ENCODE measurements at places on chromosomes 3 and 15.

- no peak for DNase-seq
Measured at GRCh38 chr15:38229705-38230310, 22.8 kb upstream of the SPRED1 start.

GRCh38 chr3:17980863-17981262 is 238.4 kb upstream of the TBC1D5 start:
- DNase-seq: no peak

- DNase-seq: no peak
Measured at GRCh38 chr15:97463696-97464095, 496.8 kb upstream of the ARRDC4 start.

DNA sequence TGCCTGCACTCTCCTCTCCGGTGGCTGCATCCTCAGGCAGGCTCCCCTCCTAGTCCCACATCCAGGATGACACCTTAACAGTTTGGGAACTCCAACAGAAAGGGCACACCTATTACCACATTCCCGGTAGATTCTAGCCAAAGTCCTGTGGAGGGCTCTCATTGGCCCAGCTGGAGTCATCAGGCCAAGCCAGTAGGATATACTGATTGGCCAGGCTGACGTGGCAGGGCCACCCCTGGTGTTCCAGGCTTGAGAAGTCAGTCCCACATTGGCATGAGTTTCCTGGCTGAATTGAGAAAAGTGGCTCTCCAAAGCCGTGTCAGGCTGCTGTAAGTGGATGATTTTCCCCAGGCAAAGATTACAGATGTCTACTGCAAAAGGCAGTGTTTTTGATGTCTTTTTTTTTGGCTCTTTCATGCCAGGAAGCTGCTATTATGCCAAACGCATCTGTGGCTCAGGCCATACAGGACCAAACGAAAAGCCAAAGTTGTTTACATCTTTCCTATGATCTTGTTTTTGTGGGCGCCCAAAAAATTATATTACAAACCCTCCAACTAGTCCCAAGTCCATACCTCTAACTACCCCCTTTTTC is 6.6 kb upstream of the BLM start:
- no peak for DNase-seq

DNA sequence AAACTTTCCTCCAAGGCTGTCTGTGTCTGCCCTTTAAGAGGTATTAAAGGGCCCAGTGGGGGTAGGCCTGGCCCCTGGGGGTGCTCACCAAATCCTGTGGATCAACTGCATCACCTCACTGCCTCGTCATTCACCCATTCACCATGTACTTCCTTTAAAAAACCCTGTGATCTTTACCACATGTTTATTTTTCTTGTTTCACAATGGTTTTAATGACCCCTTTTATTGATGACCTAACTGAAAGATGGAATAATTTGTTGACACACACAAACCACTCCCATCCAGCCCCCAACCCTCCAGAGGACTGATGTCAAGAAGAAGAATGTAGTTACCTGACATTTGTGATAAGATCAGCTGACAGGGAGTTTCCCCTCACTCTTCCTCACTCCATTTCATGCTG is 40.8 kb downstream of the KCNAB1 start:
- DNase-seq: no peak

DNA sequence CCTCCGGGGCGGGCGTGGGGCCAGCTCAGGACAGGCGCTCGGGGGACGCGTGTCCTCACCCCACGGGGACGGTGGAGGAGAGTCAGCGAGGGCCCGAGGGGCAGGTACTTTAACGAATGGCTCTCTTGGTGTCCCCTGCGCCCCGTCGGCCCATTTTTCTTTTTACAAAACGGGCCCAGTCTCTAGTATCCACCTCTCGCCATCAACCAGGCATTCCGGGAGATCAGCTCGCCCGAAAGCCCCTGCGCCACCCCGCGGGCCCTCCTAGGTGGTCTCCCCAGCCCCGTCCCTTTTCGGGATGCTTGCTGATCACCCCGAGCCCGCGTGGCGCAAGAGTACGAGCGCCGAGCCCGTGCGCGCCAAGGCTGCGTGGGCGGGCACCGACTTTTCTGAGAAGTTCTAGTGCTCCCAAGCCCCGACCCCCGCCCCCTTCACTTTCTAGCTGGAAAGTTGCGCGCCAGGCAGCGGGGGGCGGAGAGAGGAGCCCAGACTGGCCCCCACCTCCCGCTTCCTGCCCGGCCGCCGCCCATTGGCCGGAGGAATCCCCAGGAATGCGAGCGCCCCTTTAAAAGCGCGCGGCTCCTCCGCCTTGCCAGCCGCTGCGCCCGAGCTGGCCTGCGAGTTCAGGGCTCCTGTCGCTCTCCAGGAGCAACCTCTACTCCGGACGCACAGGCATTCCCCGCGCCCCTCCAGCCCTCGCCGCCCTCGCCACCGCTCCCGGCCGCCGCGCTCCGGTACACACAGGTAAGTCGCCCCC is at the start of gene THBS1:
THBS1 (plus strand) TSS at position 595 of the 757 bp plus-strand sequence. CDS start 779 bp downstream, outside the sequence.
- peak; percentile 7 for DNase-seq

- no peak for DNase-seq
Measured at GRCh38 chr3:125125821-125126245, 70.0 kb upstream of the HEG1 start.

GRCh38 chr3:71361334-71361890 is 222.1 kb downstream of the FOXP1 start:
- DNase-seq: no peak

GRCh38 chr3:95434491-95434890 is 1371.6 kb downstream of the NSUN3 start:
- DNase-seq: no peak

- DNase-seq: no peak
Measured at GRCh38 chr3:4963669-4964570, 15.3 kb upstream of the BHLHE40 start.

DNA sequence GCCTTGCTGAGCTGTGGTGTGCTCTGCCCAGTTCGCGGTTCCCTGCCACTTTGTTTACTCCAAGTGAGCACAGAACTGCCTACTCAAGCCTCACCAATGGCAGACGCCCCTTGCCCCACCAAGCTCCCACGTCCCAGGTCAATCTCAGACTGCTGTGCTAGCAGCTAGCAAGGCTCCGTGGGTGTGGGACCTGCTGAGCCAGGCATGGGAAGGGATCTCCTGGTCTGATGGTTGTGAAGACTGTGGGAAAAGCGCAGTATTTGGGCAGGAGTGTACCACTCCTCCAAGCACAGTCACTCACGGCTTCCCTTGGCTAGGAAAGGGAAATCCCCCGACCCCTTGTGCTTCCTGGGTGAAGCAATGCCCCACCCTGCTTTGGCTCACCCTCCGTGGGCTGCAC is 45.0 kb downstream of the SLC12A6 start:
- no peak for DNase-seq
